ENCODE measurements at places on chromosomes 1 and 21.

GRCh38 chr1:28592321-28593071 lies 431 bp downstream of the RAB42 start:
- DNase-seq: no peak

DNA sequence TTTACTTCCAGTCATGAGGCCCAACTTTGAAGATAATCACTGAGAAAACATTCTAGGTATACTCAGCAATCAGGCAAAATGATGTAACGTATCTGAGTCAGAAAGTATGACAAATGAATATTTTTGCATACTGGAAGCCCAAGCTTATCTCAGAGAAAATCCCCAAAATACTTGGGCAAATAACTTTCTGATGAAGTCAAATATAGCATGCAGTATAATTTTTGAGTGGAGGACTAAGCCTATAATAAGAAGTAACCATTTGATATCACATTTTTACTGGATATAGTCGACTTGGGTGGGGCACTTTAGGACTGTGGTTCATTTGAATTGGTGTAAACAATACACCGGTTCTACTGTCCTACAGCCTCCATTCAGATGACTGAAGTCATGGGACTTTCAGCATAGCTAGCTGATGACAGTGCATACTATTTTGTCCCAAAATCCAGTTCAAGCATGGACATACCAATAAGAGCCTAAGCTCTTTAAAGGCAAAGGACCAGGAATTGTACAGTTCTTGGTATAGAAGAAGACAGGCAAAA lies 2.3 kb upstream of the GADD45A start:
- DNase-seq: peak; percentile 87

DNA sequence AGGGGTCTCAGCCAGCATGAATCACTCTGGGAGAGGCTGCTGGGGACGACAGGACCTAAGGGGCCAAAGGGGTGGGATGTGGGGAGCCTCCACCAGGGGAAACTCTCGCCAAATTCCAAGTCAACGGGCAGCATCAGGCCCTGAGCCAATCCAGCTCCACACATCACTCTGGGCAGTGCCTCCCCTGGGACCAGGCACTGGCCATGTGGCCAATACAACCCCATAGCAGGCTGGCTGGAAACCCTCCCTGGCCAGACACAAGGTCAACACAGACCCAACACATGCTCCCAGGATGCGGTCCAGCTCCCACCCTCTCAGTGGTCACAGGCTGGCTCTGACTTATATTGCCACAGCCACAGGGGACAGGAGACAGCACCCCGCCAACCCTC lies 60.0 kb downstream of the MEGF6 start:
- no peak for DNase-seq

- DNase-seq: peak; percentile 12
Measured at GRCh38 chr1:90045853-90046563, 51.1 kb downstream of the ZNF326 start.

DNA sequence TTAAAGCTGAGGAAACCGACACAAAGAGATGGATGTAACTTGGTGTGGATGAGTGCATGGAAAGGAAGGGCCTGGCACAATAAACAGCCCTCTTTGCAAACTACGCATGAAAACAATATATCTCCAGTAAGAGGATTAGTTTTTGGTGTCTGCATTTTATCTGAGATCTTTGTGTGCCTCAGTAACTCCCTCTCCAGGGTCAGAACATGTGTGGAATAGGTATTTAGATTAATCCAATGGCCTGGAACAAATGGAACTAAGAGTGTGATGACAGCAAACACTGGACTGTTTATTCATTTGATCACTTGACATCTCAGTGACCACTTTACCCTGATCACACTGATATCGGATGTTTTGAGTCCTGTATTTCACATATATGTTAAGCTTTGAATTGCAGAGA lies 45.3 kb downstream of the AKNAD1 start:
- no peak for DNase-seq

DNA sequence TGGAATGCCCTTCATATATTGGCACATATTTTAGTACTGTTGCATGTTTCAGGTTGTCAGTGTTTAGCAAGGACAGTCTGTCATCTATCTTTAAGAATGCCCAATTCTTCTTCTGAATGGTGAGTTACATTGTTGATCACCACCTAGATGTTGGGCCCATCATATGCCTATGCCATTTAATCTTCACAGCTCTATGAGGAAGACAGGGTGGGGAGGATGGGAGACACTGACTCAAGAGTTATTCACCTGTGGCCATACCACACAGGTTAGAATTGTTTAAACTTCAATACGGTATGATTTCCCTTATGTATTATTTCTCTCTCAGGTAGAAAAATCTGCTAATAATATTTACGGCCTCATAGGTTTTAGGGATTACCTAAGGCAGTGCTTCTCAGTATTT lies 44.8 kb downstream of the MPZL1 start:
- DNase-seq: no peak

DNA sequence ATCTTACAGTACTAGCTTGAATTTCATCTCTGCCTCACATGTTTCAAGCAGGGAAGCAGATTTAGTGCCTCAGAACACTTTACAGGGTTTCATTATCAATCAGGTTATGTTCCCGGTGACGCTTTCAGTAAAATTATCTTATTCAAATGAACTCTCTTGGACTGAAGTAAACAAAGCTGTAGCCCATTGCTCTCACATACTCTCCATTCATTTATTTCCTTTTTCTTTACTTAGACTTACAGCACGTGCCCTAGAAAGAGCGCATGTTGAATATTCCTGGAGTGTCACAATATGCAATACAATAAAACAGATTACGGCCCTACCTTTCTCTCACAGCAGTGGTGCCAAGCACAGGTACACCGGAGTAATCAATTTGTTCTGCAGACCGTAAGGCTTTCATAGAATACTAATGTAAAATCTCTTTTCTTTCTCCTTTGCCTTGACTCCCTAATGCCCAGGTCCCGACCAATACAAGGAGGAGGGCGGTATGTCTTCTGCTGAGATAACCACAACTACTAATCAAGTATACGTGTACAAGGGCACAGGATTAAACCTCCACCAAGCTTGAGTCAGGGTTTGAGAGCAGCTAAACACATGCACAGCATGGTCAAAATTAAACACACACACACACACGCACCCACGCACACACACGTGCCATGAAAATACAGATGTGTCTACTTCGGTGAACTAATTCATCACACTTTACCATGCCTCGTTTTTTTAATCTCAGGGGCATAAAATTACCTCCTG lies 62.8 kb downstream of the NRIP1 start:
- DNase-seq: no peak

DNA sequence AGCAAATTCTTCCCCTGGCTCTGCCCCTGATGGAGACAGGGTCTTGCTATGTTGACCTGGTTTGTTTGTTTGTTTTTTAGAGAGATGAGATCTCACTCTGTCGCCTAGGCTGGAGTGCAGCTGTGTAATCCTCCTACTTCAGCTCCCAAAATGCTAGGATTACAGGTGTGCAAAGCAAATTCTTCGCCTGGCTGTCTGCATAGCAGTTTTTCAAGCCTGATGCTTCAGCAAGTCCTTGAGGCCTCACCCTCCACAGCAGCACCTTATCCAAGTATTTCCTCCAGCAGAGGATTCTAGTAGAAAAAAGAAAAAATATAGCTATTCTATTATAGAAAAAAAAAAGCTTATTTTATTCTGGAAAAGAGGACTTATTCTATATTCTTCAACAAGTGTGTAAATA lies 15.1 kb upstream of the RPL5 start:
- no peak for DNase-seq

DNA sequence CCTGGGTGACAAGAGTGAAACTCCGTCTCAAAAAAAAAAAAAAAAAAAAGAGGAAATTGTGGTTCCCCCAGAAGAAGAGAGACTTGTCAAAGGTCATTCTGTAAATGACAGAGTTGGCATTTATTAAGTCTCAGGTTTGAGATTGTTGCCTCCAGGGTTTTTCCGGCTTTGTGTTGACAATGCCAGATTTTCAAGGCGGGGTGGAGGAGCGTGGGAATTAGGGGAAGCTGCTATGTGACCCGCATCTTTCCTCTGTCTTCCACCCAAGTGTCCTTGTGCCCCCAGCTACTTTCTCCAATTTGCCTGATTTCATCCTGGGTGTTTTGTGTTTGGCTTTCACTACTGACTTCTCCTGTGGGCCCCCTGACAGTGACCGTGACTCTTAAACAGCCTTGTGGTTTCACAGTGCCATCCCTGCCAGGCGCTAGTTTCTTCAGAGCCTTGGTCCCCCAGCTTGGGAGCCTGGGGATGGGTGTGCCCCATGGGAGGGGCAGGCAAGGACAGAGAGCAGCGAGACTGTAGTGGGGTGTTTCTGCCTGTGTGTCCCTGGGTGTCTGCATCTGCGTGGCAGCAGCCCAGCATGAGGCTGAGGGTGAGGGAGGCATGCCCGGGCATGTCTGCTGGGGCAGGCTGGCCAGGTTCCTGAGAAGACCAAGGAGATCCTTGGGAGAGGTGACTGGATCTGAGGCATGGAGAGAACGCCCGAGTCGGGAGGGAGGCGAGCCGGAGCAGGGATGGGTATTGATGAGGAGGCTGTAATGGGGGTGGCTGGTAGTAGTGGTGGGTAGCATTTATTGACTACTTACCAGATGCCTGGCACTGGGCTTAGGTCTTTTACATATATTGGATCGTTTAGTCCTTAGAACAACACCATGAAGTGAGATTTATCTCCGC lies 46.3 kb downstream of the IER5 start:
- DNase-seq: peak; percentile 77

- DNase-seq: no peak
Measured at GRCh38 chr1:58904299-58905125, 120.7 kb upstream of the JUN start.

- no peak for DNase-seq
Measured at GRCh38 chr1:203968761-203969160, 104.2 kb upstream of the SOX13 start.

GRCh38 chr1:112507921-112508277 lies 866 bp upstream of the WNT2B start:
- no peak for DNase-seq

DNA sequence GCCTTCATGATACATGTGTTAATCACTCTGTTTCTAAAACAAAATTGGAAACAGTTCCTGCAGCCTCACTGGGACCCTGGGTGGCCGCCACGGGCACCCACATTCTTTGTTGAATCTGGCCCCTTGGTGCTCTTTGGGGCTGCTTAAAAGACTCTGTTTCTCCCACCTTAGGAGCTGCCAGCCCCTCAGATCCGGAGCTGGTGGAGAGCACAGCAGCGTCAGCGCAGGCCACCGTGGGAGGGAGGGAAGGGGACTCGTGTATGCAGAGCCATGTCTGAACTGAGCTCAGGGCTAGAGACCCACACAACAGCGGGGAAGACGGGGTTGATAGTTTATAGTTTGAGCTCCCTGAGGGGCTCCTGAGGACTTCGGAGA lies 121.2 kb downstream of the CNIH3 start:
- DNase-seq: no peak

GRCh38 chr1:67105508-67105907 lies 29.3 kb downstream of the C1orf141 start:
- no peak for DNase-seq

- no peak for DNase-seq
Measured at GRCh38 chr1:159554261-159554660, 18.5 kb upstream of the OR10J5 start.

DNA sequence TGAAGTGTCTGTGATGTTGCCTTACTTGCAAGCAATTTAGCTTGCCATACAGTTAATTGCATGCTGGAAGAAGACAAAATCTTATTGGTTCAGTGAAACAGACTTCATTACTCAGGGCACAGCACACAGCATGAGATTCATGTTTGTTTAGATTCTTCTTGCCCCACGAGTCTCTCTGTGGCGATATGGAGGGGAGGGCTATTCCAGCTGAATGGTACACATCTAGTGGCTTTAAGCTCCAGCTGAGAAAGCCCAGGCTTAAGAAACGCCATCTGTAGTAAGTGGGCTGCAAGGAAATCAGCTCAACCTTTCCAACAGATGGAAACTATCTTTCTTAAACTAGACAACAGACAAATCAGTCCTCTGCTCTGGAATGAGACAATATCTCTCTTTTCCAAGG lies 1022.0 kb downstream of the NCAM2 start:
- DNase-seq: peak; percentile 2

- DNase-seq: peak; percentile 24
Measured at GRCh38 chr1:22137004-22137720, 5.7 kb downstream of the WNT4 start.

GRCh38 chr1:10065760-10066159 lies 33.0 kb downstream of the UBE4B start:
- no peak for DNase-seq

DNA sequence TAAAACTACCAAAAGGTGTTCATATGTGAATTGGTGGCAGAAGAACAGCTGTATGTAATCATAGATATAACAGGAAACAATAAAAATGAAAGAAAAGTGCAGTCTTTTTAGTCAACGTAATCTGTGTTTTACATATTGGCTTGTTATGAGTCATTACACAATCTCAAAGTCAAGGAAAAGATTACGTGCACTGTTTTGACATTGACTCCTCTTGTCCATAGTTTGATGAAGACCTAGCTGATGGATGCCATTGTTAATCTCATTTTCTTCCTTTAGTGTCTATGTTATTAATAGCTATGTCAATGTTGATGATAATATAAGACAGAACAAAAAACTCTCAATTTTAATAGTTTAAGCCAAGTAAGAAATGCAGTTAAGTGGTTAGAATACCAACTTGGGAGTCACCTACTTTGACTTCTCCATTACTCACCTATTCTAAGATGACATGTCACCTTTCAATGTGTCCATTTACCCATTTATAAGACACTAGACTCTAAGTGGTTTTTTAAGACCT lies 84.5 kb upstream of the SAMSN1 start:
- DNase-seq: no peak

- no peak for DNase-seq
Measured at GRCh38 chr21:33255404-33255803, 10.8 kb upstream of the IL10RB start.

- no peak for DNase-seq
Measured at GRCh38 chr1:151146072-151146411, 389 bp downstream of the SEMA6C start.

- DNase-seq: no peak
Measured at GRCh38 chr1:216742625-216743024, 19.4 kb upstream of the ESRRG start.

GRCh38 chr1:78284354-78284753 lies 206.4 kb upstream of the PTGFR start:
- DNase-seq: no peak

- no peak for DNase-seq
Measured at GRCh38 chr1:162327788-162328165, 48.9 kb downstream of the SPATA46 start.

DNA sequence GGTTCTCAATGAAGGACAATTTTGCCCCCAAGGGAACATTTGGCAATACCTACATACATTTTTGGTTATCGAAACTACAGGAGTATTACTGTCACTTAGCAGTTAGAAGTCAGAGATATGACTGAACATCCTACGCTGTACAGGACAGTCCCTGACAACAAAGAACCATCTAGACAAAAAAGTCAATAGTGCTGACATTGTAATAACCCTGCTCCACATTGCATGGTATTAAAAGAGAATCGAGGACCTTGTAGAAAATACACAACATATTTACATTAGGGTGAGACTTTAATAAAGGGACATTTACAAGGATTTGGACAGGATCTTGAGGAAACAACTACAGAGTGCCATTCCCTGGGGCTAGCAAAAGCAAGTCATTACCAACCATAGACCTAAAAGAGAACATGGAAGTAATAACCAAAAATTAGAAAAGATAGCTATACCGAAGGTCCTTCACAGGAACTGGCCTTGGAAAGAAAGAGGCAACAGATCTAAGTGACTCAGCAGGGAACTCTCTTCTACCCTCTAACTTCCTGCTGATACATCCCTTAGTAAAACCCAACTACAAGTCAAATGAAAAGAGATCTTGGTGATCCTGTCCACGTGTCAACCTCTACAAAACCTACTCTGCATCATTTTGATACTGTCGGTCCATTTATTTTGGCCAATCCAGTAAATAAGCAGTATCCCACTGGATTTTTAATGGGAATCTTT lies 40.2 kb downstream of the ANGPTL3 start:
- DNase-seq: no peak

GRCh38 chr1:118113261-118113660 lies 71.8 kb downstream of the SPAG17 start:
- DNase-seq: peak; percentile 67
